ENCODE measurements at places on chromosomes 1 and 21.
A peak's percentile ranks its signal among the peaks of the same experiment; 100 is the strongest.

- DNase-seq = no peak
Observed at GRCh38 chr1:37947364-37947763, 511 bp upstream of the INPP5B start.

DNA sequence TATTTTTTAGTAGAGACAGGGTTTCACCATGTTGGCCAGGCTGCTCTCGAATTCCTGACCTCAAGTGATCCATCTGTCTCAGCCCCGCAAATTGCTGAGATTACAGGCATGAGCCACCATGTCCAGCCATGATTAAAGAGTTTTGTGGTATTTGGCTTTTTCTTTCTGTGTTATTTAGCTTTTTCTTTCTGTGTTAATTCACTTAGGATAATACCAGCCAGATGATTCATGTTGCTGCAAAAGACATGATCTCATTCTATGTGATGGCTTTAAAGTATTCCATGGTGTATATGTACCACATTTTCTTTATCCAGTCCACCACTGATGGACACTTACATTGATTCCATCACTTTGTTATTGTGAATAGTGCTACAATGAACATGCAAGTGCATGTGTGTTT is 1135.2 kb downstream of the AMY1C start:
- DNase-seq = no peak

- no peak for DNase-seq
Observed at GRCh38 chr1:152328801-152329391, 3.9 kb upstream of the FLG start.

- DNase-seq = no peak
Observed at GRCh38 chr1:153655333-153655732, 3.2 kb upstream of the SNAPIN start.

DNA sequence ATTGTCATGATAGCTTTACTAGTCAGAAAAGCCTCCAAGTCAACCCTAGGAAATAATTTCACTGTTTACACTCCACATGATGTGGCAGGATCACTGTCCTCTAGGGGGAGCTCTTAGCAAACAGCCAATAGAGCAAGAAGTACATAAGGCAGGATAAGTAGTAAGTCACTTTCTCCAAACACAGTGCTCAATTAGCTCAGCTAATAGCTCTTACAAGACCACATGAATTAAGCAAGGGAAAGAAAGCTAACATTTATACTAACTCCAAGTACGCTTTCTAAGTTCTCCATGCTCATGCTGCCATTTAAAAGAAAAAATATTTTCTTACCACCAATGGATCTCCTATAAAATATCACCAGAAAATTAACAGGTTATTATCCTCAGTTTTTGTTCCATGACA is 66.9 kb upstream of the LRIF1 start:
- DNase-seq = peak; percentile 36

- no peak for DNase-seq
Observed at GRCh38 chr1:183226361-183226760, 40.3 kb downstream of the LAMC2 start.

DNA sequence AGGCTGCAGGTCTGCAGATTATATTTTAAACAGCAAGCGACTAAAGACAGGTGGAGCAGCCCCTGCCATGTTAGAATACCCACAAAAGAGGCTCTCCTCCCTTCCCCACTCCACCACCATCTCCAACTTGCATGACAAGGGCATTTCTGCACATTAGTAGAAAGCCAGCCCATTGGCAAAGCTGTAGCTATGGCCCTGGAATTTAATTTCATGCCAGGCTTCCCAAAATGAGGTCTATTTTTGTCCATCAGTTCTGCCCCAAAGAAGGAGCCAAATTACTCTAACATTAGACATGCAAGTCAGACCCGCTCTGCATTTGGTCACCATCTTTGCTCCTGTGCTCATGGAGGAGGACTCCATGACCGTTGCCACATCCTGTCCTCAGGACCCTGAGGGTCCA is 115.2 kb downstream of the LAMC2 start:
- no peak for DNase-seq

Measured in NCI-H1436 (cell line).